Activated CD8-positive, alpha-beta T cell treated with anti-CD3 and anti-CD28 coated beads, Interleukin-2, amount 10 ng/mL, durations not matched to agents 7 days and 5 days (primary cell): ENCODE measurements at places on chromosomes 13 and 19. TPM values are rescaled to one million over a fixed set of nuclear protein-coding genes. Genes with fewer than 3 reads are reported as not detected.

Gene RAB8A
- 167 TPM for total RNA-seq

DNA sequence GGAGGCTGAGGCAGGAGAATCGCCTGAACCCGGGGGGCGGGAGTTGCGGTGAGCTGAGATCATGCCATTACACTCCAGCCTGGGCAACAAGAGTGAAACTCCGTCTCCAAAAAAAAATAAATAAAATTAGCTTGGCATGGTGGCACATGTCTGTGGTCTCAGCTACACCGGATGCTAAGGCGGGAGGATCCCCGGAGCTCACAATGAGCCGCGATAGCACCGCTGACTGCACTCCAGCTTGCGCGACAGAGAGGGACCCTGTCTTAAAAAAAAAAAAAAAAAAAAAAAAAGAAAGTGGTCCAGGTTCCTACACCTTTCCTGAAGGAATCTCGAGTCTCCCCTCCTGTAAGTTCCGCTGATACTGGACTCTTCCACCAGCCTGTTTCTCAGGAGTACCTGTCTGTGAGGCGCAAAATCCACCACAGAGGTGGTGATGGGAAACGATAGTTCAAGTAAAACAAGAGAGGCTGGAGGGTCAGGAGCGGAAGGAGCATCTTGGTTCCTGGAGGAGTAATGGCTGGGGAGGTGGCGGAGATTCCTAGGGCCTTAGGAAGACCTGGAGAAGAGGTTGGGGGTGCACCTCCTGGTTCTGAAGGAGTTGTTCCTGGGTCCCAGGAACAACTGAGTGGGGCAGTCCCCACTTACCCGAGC, 471 bp downstream of the FUT1 start:
- peak; percentile 52 for DNase-seq

DNA sequence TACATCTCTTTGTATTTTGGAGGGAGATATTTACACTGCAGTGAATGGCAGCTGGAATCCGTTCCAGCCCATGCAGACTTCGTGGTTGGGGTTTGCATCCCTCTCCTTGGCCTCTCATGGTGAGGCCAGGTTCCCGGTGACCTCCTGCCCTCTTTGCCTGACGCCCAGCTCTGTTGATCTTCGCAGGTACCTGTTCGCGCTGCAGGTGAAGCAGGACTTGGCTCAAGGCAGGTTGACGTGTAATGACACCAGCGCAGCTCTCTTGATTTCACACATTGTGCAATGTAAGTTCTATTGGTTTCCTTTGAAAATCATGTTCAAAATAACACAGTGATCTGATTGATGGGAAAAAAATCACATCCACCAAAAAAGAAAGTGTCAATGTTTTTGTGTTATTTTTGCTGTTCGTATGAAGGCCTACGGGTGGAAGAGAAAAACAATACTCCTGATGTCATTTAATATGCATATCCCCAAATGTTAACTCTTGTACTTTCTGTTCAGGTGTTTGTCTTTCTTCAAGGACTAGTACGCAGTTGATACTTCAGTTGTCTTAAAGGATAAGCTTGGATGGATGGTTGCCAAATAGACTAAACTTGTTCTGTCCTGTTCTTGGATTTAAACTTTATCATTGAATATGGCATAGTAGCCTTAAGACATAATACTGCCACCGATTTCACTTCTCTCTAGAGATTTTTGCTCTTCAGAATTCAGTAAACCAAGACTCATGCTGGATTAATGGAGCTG, 199.1 kb downstream of the STK24 start:
- DNase-seq, result no peak

DNA sequence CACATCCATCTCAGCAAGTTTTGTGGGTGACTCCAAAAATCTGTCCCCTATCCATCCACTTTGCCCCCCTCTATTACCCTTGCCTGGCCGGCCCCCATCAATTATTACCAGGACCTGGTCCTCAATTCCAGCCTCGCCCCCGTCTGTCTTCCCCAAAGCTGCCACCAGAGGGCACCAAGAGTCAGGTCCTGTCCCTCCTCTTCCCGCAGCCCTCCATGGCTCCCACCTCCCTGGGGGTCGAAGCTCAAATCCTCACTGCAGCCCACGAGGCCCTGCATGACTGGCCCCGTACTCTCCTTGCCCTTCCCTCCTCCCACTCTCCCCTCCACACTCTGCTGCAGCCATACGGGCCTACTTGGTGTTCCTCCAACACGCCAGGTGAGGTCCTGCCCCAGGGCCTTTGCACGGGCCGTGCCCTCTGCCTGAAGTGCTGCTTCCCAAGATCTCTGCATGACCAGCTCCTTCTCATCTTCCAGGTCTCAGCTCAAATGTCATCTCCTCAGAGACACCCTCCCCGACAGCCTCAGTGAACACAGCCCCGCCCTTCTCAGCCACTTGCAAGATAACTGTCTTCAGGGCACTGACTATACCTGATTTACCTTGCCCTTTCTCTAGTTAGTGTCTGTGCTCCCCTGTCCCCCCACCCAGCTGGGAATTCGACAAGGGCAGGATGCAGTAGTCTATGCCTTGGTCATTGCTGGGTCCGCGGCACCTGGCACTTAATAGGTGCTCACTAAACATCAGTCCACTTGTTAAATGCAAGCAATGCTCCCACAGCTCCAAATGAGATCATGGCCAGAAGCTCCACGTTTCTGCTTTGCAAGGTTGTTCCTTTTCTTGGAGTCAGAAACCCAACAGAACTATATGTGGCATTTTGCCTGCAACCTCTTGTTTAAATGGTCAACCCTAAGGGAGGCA, 16.8 kb upstream of the SEMA6B start:
- DNase-seq, result peak; percentile 77

DNA sequence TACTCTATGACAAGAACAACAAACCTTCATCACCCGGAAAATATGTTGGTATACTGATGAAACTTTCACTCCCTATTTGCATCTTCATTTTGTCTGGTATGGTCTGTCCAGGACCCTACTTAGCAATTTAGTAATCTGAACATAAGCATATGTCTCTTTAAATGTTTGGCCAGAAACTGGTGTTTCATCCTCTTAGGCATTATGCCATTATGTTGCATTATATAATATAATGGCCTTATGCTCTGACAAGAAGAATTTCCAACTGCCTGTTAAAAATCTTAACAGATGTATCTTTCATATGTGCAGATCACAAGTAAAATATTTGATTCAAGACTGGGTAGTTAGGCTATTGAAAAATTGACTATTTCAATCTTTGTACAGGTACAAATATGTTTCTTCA, 610.6 kb upstream of the PRR20A start:
- no peak for DNase-seq

DNA sequence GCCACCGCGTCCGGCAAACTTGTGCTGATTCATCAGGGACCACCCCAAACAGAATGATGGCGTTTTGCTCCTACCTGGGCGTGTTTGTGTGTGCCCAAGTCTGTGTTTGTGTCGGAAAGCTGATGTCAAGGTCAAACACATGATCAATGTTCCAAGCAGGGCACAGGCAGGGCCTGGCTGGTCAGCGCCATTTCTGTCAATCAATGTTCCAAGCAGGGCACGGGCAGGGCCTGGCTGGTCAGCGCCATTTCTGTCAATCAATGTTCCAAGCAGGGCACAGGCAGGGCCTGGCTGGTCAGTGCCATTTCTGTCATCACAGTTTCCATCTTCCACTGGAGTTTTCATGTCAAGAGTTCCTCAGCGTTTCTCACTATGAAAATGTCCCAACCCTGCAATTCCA, 14.9 kb upstream of the GRTP1 start:
- DNase-seq, result no peak

GRCh38 chr19:31073485-31074198, 275.6 kb downstream of the TSHZ3 start:
- no peak for DNase-seq

GRCh38 chr13:36549126-36549702, 116.9 kb downstream of the CCNA1 start:
- no peak for DNase-seq

DNA sequence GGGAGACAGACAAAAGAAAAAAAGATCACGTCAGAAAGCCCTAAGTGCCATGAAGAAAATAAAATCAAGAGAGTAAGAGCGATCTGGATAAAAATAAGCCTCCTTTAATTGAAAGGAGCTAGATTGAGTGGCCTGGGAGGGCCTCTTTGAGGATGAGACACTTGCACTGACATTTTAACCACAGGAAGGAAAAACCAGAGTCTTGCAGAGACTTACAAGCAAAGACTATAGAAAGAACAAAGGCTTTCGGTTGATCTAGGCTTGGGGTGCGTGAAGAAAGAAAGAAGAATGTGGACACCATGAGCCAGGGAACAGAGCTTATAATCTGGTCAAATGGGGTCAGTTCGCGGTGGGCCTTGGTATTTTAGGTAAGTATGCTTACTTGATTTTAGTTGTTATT, 342.7 kb downstream of the COG6 start:
- peak; percentile 38 for DNase-seq

- no peak for DNase-seq
These were observed at the start of gene ZNF723 for GRCh38 chr19:22832031-22832762. ZNF723 (plus strand) TSS chr19:22832291; CDS start chr19:22832380, 89 bp downstream.

GRCh38 chr13:87798536-87798935, 127.4 kb downstream of the SLITRK5 start:
- DNase-seq, result no peak

Gene RNF126
- 78.4 TPM for total RNA-seq

Gene CEACAM8
- not detected for total RNA-seq

GRCh38 chr19:22609630-22610029, 24.5 kb upstream of the ZNF492 start:
- DNase-seq, result no peak

DNA sequence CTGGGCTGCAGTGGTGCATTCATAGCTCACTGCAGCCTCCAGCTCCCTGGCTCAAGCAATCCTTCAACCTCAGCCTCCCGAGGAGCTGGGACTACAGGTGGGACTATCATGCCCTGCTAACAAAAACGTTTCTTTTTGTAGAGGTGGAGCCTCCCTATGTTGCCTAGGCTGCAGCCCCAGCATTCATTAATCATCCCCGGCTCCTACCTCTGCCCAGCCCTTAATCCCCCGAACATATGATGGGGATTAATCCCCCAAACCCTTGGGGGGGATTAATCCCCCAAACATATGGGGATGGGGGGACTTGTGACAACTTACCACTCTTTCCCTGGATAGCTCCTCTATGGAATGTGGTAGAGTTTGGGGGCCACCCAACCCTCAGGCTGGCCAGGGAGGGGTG, 45.9 kb downstream of the SUGP2 start:
- DNase-seq, result no peak

DNA sequence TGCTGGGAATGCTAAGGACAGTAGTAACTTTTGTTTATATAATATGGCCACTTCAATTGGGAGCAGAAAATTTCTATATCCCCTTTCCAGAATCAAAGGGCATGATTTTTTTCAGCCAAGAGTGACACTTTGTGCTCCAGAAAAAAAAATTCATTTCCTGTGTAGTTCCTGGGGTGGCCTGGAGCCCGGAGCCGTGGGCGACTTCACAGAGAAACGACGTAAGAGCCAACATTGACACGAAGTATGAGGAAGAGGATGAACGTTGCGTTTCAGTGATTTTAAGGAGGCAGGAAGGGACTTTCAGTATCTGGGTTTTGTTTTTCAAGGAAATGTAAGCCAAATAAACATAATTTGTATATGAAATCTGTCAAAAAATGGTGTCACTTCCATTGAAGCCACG, 187.6 kb downstream of the STK24 start:
- DNase-seq, result no peak

GRCh38 chr13:106520251-106521054, 15.0 kb downstream of the EFNB2 start:
- no peak for DNase-seq

DNA sequence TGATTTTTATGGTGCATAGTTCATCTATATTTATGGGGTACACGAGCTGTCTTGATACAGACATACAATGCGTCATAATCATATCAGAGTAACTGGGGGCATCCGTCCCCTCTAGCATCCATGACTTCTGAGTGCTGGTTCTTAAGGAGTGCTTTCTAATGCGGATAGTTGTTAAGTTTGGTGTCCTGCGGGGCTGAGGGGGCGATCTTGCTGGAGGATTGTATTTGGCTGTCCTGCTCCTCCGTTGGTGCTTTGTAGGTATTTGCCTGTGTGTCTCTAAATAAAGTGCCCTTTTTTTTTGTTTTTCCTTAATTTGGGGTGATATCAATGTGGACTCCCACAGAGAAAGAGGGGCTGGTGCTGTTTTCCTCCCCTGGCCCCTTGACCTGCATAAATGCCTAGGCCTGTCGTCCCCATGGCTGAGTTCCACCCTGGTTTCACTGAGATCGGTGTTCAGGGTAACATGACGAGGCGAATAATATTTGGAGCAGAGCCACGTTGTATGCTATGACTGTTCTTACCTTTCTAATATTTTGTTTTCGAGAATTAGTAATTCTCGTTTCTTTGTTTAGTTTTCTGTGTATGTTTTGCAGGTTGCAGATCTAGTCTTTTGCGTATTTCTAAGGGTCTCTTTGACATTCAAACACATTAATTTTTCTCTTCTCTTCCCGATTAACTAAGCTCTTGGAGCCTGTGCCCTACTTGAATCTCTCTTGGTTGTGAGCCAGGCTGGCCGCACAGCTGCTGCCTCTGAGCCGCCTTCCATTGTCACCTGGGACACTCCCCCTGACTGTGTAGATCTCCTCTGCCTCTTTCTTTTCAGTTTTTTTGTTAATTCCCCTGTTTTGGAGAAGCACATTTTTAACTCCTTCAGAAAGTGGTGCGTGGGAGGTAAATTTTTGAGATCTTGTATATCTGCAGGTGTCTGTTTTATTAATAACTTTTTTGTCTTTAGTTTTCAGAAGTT, 100.3 kb downstream of the ARHGEF7 start:
- no peak for DNase-seq

DNA sequence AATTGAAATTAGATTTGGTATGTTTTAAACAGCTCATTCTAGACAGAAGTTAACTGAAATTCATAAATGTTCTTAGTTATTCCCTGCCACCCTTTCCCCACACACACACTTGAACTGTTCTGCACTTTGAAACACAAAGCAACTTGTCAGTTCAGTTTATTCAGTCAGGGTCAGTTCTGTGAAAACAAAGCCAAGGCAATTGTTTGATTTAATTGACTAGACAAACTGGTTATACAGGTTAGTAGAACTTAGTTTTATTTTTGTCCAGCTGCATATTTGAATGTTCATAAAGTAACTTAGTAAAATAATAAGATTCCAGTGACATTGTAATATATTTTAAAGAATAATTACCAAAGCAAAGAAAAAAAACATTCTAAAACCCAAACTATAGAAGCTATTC, 98.3 kb upstream of the KLF5 start:
- no peak for DNase-seq

Gene P2RY11
- total RNA-seq, result 50.4 TPM

GRCh38 chr19:32880622-32881021, 11.1 kb upstream of the SLC7A9 start:
- no peak for DNase-seq

Gene NLRP7
- not detected for total RNA-seq

Gene CEACAM1
- 22.5 TPM for total RNA-seq

Gene ZNF497
- 1.7 TPM for total RNA-seq

Gene RASIP1
- total RNA-seq, result 0.26 TPM
